ENCODE measurements at places on chromosomes 1 and 21.
A peak's percentile ranks its signal among the peaks of the same experiment; 100 is the strongest.

DNA sequence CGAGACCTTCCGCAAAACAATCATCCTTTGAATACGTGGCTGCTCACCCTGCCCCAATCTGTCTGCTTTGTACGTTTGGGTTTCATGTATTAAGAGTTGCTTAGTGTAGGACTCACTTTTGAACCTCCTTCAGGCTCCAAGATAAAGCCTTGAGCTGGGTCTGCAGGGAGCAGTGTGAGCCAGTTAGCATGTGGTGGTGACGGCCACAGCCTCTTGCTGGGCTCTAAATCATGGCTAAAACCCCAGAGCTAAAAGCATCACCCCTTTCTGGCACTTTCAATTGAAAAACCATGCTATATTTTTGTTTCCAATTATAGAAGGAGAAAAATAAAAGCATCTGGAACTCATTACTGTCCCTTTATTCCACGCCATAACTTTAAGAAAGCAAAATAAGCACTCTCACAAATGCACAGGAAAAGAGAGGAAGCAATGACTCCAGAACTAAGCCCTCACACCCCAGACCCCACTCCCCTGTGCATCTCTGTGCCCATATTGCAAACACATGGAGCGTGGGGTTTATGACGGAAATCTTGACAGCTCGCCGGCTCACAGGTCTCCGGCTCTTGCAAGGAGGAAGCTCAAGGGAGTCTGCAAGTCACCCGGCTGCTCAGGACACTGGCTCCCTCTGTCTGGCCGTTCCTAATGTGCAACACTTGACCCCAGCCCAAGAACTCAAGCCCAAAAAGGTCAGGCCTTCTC is 135.5 kb downstream of the MIS18A start:
- DNase-seq = no peak

GRCh38 chr1:6601923-6602668 is 573 bp downstream of the KLHL21 start:
- DNase-seq = no peak

DNA sequence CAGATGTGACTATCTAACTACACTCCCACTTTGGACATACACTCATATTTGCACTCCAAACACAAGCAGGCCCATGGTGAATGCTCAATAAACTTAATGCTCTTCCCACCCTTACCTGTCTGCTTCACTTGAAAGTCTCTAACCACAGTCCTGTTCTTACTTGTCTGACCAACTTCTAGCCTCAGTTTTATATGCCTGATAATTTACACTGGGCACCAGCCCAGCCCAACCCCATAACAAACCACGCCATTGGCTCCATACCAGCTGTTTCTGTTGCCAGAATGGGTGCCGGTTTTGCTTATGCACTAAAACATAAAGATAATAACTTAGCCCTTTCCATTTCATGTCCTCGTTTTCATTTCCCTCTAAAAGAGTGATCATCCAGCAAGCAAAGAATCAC is 395.4 kb downstream of the NTNG1 start:
- DNase-seq = no peak

DNA sequence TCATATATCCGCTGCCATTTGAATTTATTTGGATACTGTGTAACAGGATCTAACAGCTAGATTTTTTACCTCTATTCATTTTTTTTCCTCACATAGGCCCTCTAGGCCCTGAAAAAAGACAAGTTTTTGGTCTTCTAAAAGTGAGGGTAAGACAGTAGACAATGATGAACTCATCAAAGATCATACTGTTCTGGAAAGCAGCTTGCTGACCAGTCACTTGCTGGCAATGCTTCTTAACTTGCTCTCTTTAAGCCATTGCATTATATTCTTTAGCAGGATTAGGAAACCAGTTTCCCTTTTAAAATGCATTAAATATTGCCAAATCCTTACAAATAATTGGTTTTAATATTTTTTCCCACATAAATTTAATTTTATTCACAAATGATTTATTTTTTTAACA is 65.5 kb downstream of the SYT14 start:
- DNase-seq = no peak

- DNase-seq = no peak
Observed at GRCh38 chr1:205246351-205247119, 18.8 kb downstream of the TMCC2 start.

DNA sequence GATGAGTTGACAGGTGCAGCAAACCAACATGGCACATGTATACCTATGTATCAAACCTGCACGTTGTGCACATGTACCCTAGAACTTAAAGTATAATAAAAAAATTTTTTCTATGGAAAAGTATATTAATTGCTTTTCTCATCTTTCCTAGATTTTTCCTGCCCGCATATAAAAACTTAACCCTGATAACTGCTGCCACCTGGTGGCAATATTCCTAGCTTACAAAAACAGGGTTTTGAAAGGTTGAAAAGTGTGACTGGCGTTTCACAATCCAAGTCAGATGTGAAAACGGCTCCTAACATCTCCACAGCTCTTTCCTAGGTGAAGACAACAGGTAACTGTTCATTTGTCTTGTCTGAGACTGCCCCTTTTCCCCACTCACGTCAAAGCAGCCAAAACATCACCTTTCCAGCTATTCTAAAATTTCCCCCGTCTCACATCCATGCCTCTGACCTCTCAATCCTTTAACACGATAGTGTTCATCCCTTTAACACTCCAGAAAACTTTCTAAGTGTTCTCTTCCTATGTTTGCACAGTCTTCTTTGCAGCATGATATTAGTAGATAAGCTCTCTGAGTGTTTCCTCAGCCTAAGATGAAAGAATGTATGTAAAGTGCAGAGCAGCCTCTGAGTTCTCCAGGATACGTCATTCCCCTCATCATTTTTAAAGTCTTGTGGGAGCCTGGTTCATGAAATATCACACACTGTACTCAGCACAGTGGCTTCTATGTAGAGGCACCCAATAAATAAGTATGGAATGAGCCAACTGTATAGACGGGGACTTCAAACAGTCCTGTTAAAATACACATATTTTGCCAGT is 27.5 kb downstream of the OVGP1 start:
- DNase-seq = peak; percentile 47

DNA sequence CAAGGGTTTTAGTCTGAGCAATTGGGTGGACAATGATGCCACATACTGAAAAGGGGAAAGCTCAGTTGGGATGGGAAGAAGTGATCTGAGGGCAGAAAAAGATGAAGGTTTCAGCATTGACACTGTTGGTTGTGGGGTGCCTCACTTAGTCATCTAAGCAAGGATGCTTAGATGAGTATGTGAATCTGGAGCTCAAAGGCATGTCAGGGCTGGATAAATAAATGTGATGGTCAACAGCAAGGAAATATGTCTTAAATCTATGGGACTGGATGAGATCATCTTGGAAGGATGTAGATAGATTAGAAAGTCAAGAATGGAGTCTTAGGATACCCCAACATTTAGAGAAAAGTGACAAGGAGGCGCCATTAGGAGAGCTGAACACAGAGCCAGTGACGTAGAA is 114.6 kb downstream of the ZBTB18 start:
- DNase-seq = peak; percentile 13

DNA sequence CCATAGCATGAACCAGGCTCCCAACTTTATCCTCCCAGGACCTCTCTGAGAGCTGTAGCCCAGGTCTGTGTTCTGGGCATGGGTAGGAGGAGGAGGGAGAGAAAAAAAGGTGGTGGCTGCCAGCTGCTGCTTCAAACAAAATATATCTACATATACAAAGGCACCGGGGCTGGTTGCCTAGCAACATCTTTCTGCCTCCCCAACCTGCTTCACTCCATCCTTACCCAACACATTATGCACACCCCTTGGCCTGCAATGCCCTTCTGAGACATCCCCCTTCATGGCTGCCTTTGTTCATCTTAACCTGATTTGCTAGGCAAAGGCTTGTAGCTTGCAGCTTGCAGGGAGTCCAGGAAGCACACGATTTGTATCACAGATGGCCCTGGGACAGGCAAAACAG is 27.2 kb upstream of the ATP1A1 start:
- no peak for DNase-seq

GRCh38 chr1:179867493-179868330 is 9.9 kb downstream of the TOR1AIP2 start:
- peak; percentile 65 for DNase-seq

DNA sequence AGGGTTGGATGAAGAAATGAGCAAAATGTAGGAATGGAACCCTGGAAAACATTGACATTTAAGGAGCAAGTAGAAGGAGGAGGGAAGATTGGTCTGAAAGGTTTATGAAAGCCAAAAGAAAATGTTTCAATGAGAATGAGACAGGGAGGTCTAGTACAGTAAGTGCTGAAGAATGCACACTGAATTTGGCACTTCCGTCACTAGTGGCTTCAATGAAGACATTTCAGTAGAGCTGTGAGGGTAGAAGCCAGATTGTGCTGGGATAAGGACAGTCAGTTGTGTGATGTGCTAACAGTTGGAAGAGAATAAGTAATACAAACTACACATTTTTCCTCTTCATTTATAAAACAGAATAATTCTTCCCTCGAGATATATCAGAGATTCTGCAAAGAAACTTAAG is 17.1 kb downstream of the THEM4 start:
- peak; percentile 72 for DNase-seq

DNA sequence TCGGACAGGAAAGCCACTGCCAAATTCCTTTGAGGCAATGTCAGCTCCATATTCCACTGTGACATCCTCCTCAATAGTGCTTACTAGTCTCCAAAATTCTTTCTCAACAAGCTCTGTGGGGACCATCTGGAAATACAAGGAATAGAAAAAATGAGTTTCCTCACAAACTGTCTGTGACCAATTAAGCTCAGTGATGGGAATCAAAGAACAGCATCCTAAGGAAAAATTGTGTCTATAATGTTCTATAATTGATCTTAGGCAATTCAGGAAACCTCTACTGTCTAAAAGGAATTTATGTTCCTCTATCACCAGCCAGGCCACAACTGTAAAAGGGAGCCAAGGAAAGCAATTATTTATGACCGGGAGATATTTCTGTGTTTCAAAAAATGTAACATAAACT is 46.1 kb upstream of the SYT2 start:
- no peak for DNase-seq

DNA sequence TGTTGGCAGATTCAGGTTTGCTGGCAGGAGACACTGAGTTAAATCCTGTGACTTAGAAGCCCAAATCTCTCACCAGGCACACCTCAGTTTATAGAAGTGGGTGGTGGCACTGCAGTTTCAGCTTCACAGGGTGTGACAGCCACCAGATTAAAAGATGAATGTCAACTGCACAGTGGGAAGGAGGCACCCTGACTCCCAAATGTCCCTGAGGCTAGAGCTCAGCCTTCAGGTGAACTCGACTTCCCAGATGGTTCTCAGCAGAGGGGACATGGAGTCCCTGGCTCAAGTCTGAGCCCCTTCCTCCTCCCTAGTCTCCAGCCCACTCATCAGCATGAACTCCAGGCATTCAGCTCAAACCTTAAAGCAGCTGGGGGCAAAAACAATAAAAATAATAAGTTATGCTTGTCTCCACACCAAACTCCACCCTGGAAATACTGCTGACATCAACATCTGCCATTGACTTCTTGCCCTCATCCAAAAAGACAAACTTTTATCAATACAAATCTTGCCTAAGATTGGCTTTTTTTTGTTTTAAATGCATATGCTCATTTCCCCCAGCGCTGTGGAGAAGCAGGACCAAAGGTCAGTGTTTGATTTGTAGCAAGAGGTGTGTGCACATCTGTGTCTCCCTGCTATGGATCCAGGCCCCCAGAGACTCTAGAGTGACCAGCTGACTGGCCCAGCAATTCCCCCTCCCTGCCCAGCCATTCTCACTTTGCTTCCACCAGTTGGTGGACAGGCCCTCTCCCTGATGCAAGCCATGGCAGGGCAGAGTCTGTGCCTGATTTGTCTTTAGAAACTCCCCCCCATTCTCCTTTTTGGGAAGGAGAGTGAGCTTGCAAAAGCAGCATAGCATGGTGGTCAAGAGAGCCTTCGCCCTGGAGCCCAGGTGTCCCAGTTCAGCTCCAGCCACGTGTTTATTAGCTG is 18.5 kb upstream of the S100A7 start:
- no peak for DNase-seq

DNA sequence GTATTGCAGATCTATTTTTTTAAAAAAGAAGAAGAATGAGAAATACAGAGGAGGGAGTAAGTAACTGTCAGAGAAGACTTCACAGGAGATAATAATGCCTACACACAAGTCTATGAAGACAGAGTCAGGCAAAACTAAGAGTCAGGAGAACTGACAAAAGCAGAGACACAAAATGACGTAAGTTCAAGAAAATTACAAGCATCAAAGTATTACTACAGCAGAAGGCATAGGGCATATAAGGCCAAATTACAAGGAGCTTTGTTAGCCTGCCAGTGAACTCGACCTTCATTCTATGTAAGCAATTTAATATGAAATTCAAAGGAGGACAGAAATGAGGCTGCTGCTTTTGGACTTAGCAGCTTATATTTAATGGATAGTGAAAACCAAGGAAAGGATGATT is 23.7 kb downstream of the FAF1 start:
- DNase-seq = no peak

- DNase-seq = peak; percentile 42
Observed at GRCh38 chr21:36282568-36283230, 37.3 kb upstream of the MORC3 start.

DNA sequence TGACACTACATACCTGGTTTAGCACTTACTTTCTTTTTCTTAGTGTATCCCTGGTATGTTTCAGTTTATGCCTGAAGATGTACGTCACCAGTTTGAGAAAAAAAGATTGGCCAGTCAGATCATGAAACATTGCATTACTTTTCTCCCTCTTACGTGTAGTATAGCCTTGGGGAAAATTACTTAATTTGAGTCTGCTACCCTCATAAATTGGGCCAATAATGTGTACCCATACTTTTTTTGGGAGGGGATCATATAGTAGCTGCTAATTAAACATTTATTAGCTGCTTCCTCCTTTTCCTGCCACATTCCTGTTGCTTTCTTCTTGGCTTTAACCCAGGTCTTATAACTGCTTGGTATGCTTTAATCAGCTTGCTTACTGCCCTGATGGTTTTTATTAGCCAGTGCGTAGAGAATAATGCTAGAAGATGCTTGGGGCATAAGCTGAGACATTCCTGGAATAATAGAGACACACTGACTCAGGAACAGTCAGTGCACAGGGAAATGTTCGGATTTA is 32.1 kb downstream of the RABGAP1L start:
- DNase-seq = peak; percentile 90

DNA sequence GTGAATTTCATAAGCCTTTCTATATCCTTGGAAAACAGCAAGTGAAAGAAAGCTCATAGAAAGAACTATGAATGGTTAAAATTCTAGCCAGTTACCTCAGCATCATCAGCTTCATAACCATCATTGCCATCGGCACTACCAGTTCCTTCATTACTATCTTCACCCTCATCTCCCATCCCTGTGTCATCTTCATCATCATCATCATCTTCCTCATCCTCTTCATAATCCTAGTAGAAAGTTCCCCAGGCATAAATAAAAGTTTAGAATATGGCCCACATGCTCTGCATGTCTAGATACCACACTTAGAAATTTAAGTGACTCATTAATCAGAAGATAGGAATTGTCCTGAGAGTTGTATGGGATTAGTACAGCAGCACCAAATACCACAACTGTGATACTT is 49.0 kb downstream of the TPR start:
- peak; percentile 7 for DNase-seq

GRCh38 chr1:33296082-33296458 is 24.8 kb downstream of the A3GALT2 start:
- no peak for DNase-seq

Measured in EL (cell line).